GM12864 (cell line): ENCODE measurements at places on chromosomes 16 and 17.

DNA sequence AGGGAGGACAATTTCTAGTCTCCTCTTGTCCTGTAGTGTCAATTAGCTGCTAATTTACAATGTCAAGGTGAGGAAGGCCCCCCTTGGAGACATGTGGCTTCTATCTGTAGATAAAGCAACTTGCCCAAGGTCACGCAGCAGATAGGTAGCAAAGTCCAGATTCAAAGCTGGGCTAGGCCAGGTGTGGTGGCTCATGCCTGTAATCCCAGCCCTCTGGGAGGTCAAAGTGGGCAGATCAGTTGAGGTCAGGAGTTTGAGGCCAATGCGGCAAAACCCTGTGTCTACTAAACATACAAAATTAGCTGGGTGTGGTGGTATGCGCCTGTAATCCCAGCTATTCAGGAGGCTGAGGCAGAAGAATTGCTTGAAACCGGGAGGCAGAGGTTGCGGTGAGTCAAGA is 11.1 kb downstream of the TRPV3 start:
- DNase-seq: no peak

- DNase-seq: no peak
These were observed 29.5 kb upstream of the ULK2 start for GRCh38 chr17:19897090-19897837.

DNA sequence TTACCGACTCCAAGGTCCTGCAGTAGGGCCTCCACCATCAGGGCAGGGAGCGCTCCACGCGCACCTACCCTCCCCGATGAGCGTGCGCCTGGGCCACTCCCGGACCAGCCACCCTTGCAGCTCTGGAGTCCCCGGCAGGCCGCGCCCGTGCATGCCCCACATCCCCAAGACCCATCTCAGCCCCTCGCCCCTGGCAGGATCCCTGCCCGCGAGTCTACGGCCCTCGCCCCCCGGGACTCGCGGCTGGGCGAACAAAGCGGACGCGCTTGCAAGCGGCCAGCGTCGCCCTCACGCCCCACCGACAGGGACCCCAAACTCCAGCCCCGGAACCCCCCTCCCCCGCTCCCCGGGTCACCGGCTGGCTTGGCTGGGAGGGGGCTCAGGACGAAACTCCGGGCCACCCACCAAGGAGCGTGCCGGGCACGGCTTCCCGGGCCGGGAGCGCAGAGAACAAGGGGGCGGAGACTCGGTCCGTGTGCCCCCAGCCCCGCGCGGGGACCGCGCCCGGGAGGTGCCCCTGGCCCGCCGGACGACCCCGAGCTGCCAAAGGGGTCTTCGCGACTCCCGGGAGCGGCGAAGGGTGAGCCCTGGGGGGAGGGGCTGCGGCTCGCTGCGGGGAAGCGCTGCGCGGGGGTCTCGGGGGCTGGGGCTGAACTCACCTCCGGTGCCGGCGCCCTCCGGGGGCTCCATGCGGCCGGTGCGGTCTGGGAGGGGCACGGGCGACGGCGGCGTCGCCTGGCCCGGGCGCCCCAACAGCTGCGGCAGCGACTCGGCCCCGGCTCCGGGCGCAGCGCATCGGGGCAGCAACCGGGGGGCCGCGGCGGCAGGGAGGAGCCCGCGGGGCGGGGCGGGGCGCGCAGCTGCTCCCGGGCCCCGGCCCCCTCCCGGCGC is at the start of gene DBNDD1:
DBNDD1 (minus strand) TSS at position 805 of the 891 bp plus-strand sequence; CDS start at position 690, 115 bp downstream.
- DNase-seq: no peak

DNA sequence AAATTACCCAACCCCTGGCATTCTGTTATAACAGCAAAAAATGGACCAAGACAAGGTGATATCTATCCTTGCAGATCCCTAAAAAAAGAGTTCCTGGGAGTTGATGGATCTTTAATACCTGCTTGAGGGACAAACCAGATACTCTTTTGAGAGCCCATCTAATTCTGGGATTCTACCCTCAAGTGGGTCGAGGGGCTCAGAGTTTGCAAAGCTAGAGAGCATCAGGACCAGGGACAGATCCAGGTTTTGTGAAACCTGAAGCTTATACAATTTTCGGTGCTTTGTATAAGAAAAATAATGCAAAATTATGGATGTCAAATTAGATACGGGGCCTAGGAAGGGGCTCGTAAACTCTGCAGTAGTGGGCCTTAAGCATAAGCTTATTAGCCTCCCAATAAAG is 130.5 kb upstream of the CRHR1 start:
- DNase-seq: no peak

DNA sequence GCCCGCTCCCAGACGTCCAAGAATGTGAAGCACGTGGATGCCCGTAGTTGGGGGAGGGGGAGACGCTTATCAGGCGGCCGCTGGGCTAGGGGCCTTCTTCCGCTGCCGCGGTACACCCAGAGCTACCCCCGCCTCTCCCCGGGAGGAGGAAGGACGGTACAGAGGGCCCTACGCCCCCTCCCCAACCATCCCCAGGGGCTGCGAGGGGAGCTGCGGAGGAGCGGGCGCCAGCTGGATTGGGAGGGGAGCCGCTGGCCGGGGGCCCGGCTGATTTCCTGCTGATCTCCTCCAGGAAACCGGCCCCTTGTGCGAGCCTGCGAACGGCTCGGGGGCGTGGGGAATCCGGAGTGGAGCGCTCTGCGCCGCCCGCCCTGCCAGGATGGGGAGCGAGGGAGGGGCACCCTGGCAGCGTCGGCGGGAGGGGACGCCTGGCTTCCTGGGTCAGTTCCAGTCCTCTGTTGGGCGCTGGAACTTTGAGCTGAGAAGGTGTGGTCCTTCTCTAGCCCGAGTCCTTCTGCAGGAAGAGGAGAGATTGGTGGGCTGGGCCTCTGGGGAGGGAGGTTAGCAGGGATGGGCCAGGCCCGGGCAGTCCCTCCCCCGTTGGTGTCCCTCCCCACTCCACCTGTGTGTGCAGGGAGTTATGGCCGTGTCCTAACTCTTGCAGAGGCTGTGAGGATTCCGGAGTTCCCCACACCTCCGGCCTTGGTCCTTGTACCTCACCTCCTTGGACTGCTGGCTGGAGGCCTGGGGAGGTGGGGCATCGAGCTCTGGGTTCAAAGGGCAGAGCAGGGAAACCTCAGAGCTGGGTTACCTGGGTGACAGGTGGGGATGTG is 19.2 kb downstream of the GJD3 start:
- DNase-seq: no peak
